ENCODE measurements at places on chromosomes 7 and 10.

DNA sequence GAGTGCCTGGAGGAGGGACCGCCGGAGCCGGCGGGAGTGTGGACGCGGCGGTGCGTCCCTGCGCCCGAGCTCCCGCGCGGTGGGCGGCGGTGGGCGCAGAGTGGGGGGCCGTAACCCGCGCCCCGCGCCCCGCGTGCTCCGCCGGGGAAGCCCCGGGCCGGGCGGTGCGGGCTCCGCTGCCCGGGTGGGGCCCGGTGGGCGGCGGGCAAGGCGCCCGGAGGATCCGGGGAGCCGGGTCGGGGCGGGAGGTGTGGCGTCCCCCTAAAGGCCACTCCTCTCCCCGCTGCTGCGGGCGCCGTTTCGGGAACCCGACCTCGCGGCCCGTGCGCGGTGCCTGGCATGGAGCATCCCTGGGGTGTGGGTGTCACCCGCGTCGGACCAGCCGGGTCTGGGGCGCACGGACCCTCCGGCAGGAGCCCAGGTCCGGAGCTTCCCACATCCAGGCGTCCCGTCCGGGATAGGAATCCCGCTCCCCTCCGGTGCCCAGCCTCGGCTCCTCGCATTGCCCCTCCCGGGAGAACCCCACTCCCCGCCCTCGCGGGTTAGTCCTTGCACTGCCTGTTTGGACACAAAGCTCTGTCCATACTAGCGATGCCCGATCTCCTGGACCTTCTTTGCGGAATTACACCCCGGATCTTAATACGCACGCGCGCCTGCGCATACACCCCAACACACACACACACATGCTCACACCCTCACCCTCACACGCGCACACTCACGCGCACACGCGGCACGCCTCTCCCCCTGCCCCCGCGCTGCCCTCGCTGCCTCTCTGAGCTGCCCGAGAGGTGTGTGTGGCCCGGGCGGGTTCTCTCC is 723 bp downstream of the MTURN start:
- DNase-seq: peak; percentile 44
- H3K27me3 ChIP-seq: no peaks in the 10 kb centered on the region
- H3K27ac ChIP-seq: peak overlapping the region; percentile 44
- H3K4me1 ChIP-seq: peaks cover 11% of the 10 kb centered on the region
- H3K4me3 ChIP-seq: peak overlapping the region; percentile 83
- H3K36me3 ChIP-seq: no peaks in the 10 kb centered on the region

DNA sequence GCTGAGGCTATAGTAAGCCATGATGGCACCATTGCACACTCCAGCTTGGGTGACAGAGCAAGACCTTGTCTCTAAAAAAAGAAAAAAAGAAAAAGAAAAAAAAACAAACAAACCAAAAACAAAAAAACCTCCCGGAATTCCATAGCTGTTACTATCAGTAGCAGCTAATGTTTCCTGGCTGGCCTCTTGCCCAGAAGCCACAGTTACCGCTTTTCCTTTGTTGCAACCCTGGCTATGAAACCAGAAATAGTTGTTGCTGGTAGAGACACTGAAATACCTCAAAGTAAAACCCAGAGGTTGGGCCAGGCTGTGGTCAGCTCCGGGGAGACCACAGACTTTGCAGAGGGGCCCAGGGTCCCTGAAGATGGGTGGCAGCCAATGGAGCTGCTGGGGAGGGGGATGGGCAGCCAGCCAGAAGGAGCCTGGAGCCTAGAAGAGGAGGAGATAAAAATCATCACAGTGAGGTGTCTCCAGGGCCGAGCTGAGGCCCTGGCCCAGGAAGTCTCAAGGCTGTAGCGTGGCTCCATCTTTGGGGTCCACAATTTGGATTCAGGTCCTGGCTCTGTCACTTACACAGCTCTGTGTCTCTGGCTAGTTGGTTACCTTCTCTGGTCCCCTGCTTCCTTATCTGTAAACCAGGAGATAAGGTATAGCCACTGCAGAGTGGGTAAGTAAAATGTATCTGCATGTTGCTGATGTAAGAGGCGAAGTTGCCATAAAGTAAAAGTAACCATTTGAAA is 3.4 kb upstream of the CHST12 start:
- H3K4me1 ChIP-seq: peaks cover 18% of the 10 kb centered on the region
- no peak overlapping the region for H3K4me3 ChIP-seq
- DNase-seq: peak; percentile 17
- H3K36me3 ChIP-seq: no peaks in the 10 kb centered on the region
- H3K27ac ChIP-seq: peak overlapping the region; percentile 67

GRCh38 chr7:156089222-156089621 is 277.0 kb upstream of the SHH start:
- H3K4me3 ChIP-seq: no peak overlapping the region
- H3K36me3 ChIP-seq: no peaks in the 10 kb centered on the region
- no peak for DNase-seq
- no peaks in the 10 kb centered on the region for H3K4me1 ChIP-seq

DNA sequence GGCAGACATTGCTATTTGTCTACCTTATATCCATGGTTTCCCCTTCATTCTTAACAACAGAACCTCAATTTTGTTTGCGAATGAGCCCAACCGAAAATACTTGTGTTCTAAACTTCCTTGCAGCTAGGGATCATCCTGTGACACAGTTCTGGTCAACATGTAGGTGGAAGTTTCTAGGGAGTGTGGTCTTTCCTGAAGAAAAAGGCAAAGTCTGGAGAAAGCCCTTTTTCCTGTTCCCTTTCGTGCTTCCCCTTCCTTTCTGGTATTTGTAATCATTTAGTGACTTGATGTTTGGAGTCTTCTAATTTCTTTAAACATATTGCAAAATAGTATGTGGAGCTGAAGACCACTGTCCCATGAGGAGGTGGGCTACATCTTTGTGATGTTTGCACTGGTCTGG is 2.9 kb upstream of the IFRD1 start:
- no peak overlapping the region for H3K4me3 ChIP-seq
- no peaks in the 10 kb centered on the region for H3K27me3 ChIP-seq
- H3K36me3 ChIP-seq: no peaks in the 10 kb centered on the region
- peaks cover 22% of the 10 kb centered on the region for H3K4me1 ChIP-seq

- H3K27me3 ChIP-seq: no peaks in the 10 kb centered on the region
- H3K27ac ChIP-seq: no peak overlapping the region
Observed at GRCh38 chr7:44945479-44945878, 33.3 kb downstream of the MYO1G start.

Data from CD8-positive, alpha-beta memory T cell (primary cell).